Right hindlimb (tissue), 1 donor: ENCODE measurements at places on chromosomes 2 and 18.

DNA sequence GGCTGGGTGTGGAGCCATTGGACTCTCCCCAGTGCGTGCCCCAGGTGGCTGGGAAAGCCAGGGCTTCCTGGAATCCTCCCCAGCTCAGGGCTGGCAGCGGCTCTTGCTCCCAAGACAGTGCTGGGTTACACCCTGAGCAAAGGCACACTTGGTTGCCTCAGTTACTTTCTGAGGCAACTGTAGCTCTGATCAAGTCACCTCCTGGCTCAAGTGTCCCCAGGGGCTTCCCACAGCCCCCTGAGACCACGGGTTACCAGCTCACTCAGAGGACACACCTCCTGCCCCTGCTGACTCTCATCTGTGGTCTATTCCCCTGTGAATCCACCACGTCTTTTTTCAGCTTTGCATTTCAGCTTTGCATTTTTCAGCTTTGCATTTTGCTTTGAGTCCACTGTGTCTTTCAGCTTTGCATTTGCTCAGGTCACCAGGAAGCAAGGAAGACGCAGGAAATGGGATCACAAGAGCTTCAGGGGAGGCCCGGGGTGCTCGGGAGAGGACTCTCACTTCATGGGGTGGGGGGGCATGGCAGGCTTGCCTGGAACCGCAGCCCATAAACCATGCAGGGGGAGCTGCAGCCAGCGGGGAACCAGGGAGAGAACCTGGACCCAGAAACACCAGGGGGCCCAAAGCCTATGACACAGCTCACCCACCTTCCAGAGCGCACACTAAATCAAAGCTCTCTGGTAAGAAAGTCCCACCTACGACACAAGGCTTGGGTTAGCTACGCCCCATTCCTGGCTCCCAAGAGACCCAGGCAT lies 138.0 kb upstream of the ASB18 start:
- DNase-seq = no peak

- DNase-seq = no peak
Observed at GRCh38 chr2:201644001-201644400, 698 bp upstream of the TMEM237 start.

GRCh38 chr18:44636241-44636640 lies 44.4 kb upstream of the SETBP1 start:
- no peak for DNase-seq

GRCh38 chr2:177201919-177202346 lies 10.7 kb upstream of the HNRNPA3 start:
- DNase-seq = no peak

DNA sequence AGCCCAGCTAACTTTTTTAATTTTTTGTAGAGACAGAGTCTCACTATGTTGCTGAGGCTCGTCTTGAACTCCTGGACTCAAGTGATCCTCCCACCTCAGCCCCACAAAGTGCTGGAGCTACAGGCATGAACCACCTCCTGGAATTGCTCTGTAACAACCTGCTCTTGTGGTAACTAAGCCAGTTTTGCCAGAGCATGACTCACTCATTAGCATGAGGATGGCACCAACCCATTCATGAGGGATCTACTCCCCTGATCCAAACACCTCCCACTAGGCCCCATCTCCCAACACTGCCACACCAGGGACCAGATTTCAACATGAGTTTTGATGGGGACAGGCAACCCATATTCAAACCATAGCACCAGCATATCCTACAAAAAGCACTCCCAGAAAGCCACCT lies 348.9 kb upstream of the RAB12 start:
- DNase-seq = no peak

DNA sequence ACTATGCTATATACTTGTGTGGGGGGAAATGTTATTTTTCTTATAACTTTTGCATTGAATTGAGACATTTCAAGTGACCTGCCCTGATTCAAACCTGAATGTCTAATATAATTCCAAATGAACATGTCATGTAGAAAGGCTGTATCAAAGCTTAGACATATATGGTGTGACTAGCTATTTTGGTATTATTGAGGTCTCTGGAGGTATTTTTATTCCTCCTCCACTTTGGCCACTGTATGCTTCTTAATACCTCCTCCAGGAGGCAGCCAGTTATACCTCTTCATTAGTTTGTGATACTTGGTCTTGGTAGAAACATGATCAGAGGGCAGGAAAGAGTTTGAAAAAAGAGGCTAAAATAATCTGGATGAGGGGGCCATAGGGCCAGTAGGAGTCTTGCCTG lies 217.1 kb downstream of the TCF4 start:
- DNase-seq = no peak

DNA sequence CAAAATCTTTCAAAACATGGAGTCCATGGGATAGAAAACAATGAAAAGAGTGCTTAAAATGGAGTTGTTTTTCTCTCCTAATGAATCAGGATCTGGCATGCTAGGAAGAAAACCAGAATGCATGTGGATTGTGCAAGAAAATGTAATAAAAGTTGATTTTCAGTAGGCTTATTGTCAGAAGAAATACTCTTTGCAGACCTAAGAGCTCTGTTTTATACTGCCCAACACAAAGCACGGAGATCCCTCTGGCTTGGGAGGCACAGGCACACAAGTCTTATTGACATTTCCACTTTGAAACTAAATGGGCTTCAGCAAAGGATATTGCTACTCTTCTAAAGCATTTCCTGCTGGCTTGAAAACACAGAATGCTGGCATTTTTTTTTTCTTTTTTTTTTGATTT lies 15.5 kb upstream of the DAPL1 start:
- no peak for DNase-seq

DNA sequence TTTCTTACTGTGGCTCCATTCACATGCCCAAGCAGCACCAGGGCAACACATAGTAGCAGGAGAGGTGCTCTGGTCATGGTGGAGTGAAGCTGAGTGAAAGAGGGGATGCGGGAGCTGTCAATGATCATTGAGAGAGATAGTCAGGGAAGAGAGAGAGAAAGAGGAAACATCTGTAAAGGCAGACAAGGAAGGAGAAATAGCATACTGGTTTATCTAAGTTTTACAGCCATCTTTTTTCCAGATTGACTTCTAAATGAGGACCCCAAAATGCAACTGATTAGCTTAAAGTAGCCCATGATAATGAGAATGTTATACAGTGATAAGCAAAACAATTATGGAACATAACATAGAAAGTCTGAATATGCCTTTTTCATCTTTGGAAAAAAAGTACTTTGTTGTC lies at the start of gene C2orf66:
Gene C2orf66 (minus strand): TSS at position 96 of the 400 bp plus-strand sequence. CDS start 19 bp downstream, at position 77.
- DNase-seq = no peak

GRCh38 chr2:135951041-135951583 lies 34.3 kb downstream of the DARS1 start:
- DNase-seq = no peak

DNA sequence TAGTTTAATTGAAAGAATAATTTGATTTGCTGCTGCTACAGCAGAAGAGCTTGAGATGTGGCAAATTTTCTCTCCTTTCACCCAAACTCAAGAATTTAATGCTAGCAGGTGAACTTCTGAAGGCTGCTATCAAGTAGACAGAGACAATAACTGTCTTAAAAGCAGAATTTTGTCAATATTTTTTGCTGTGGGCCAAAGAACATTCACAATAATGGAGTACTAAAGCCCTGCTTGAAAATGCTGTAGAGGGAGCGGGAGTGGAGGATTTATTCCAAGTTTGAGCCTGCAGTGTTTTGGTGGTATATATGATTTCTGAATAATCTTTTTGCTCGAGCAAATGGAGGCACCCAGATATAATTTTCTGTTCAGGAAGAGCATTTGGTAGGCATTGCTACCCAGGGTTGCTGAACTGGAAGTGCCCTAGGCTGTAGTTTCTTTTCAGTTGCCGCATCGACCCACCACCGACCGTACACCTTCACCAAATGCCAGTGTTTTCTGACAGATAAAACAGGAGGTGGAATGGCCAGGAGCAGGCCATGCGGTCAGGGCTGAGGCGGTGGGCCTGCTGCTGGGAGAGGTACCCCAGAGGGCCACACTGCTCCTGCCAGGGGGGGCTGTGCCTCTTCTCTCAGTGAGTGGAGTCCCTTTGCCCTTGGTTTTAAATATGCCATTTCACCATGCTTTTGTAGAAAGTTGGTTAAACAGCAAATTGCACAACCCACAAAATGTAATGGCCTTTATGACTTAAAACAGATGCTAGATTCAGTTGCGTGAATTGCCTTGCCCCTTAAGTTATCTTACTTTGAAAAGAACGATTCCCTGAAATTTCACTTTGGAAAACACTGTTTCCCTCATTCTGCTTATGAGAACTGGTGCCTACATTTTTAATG lies 36.4 kb downstream of the TSHZ1 start:
- DNase-seq = no peak
